ENCODE measurements at places on chromosomes 4 and X. TPM values are rescaled to one million over a fixed set of nuclear protein-coding genes. Genes with fewer than 3 reads are reported as not detected.

Gene ELOVL6
- 40.8 TPM for total RNA-seq

Gene MTCP1
- 10.4 TPM for total RNA-seq

Gene BLOC1S4
- 9.9 TPM for total RNA-seq

Gene BANK1
- 0.23 TPM for total RNA-seq

Gene CTPS2
- 22.4 TPM for total RNA-seq

Gene OTUD6A
- not detected for total RNA-seq

Gene UBE2K
- total RNA-seq, result 94.1 TPM

Gene SCRG1
- 7.2 TPM for total RNA-seq

Measured in diencephalon (tissue), 1 donor.